ENCODE measurements at places on chromosomes 3 and 15. TPM values are rescaled to one million over a fixed set of nuclear protein-coding genes. Genes with fewer than 3 reads are reported as not detected.

DNA sequence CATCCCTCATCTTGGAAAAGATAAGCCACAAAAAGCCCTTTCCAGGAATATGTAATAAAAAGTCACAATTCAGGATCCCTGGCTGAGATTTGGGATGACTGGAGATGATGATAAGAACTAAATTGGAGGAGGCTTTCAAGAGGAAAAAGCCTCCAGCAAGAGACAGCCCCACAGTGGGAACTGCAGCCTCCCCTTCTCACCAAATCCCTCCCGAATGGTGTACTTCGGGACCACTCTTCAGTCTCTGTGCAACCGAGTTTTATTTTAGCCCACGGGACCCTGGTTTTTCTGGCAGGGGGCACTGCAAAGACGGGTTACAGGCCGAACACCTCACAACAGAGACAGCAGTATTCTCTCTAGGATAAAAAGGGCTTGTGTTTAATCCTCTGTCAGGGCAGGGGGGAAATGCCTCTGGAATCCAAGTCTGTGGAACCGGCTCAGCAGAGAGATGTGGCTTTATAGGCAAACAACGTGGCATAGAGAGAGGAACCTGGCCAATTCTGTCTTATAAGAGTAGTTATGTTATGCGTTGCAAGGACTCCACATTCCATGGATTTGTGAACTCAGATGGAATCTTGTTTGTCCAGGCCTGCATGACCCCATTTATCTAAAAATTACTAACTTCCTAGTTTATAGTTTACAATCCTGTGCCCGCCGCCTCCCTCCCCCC lies 1.2 kb upstream of the LMCD1 start:
- no peak for DNase-seq

- no peak for DNase-seq
Measured at GRCh38 chr3:42438758-42439157, 28.3 kb upstream of the LYZL4 start.

DNA sequence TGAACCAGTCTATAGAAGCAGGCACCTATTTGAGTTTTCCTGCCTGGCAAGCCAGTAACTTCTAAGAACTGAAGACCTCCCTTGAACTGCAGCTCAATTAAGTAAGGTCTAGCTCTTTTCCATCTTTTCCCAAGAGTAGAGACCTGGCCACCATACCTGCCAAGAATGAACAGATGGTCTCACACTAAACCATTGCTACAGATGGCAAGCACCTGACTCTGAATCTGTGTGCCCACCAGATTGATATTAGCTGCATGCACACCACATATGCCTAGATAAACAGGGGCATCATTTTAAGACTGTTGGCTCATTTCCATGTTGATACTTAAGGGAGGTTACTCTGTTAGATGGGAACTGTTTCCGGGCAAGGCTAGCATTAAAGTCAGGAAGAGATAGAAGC lies 34.8 kb upstream of the GSK3B start:
- no peak for DNase-seq

DNA sequence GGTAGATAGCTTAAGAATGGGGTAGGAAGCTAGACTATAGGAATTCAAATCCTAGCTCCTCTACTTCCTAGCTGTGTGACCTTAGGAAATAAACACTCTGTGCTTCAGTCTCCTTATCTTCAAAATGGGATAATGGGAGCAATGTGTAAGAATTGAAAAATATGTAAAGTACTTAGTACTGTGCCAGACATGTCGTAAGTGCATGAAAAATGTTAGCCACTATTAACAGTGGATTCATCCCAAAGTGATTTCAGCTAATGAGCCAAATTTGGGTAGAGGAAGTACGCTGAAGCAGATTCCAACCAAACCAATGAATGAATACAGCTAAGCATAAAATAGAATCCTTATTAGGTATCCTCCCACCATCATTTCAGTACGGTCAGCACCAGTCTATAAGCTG lies 192.1 kb downstream of the RORA start:
- DNase-seq: no peak

Gene SLC6A20
- 1.2 TPM for total RNA-seq

- DNase-seq: no peak
Measured at GRCh38 chr3:108029466-108029865, 61.4 kb downstream of the CD47 start.

GRCh38 chr15:49064281-49064653 lies 18.0 kb upstream of the SECISBP2L start:
- DNase-seq: no peak

Gene GASK1A
- 10.0 TPM for total RNA-seq

DNA sequence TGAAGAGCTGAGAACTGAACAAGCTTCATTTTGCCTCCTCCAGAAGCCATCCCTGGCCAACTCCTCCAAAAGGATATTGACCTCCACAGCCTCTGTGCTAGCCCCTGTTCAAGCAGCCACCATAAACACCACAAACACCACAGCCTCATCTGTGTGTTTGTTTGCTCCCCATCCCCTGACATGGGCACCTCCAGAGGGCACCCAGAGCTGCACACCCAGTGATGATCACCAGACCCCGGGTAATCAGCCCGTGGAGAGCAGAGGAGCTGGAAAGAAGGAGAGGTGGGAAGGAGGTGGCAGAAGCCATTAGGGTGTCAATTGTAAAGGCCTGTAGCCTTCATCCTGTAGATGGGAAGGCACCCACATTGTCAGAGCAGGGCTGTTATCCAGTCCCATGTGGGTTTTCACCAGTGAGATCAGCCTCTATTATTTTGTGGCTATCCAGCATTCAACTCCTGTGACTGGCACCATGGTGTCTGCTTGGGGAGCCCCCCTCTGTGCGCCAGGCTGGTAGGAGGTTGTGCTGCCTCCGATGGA lies 6.8 kb upstream of the WNT7A start:
- no peak for DNase-seq

DNA sequence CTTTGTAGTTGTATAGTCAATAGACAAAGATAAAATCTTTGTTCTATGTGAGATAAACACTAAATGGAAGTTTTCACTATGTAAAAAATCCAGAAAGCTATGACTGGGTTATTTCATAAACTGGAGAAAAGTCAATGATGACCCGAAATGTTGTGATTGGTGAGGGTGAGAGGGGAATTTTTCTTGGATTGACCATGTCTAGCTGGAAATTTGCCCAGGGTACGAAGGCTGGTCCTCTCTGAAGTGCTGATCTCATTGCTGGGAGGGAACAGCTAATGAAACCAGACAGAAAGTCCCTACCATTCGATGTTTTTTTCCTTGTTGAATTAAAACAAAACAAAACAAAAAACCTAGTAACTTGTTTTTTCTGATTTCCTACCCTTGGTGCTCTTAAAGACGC lies 14.3 kb downstream of the TPRG1 start:
- DNase-seq: no peak

DNA sequence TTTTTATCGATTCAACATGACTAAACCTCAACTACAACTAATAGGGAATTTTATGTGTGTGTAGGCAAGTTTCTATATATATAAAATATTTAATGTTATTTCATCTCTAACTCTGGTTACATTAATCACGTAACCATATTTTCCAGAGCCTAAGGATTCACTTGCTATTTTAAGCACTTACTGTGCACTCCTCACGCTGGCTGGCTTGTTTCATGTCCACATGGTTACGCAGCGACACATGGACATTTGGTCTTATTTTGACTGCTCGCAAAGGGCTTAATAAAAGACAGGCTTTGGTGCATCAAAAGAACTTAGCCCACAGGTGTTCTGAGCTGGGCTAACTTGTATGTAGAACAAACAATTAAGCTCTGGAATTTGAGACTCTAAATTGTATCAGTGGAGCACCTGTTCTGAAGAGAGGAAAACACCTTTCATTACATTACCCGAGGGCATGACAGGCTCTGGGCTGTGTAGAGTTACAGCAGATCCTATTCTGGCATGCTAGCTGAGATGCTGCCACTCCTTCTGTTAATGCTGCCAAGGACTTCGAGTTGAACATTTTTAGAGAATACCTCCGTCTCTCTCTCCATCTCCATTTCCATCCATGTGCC lies 130.0 kb upstream of the NR2F2 start:
- DNase-seq: no peak
